Dermis microvascular lymphatic vessel endothelial cell (primary cell): ENCODE measurements at places on chromosomes 13 and 19.

DNA sequence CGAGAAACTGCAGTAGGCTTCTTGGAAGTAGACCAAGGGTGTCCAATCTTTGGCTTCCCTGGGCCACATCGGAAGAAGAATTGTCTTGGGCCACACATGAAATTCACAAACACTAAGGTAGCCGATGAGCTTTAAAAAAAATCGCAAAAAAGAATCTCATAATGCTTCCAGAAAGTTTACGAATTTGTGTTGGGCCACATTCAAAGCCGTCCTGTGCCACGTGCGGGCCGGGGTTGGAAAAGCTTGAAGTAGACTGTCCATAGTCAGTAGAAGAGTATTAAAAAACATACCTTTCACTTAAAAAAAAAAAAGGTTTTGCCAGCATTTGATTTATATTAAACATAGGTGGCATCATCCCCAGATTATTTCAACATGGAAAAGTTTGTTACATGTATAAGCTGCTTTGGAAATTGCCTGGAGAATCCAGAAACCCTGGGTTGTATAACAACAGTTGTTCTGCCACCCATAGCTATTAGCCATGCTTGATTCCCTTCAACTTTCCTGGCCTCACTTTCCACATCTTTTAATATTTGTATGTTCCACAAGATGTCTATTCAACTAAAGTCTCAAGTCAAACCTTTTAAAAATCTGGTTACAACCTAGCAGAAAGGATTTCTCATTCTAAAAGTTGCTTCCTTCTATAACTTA lies 1.0 kb downstream of the IFT88 start:
- no peak for DNase-seq

GRCh38 chr13:84430015-84430414 lies 547.7 kb upstream of the SLITRK1 start:
- no peak for DNase-seq

DNA sequence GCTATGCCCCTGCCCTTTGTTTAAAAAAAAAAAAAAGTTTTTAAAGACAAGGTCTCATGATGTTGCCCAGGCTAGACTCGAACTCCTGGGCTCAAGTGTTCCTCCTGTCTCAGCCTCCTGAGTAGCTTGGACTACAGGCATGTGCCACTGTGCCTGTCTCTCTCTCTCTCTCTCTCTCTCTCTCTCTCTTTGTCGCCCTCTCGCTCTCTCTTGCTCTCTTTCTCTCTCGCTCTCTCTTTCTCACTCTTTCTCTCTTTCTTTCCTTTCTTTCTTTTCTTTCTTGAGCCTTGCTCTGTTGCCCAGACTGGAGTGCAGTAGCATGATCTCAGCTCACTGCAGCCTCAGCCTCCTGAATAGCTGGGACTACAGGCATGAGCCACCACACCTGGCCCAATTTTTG lies 7.5 kb downstream of the COX6B1 start:
- no peak for DNase-seq

- DNase-seq = no peak
These were observed 52.2 kb downstream of the RFC3 start for GRCh38 chr13:33870046-33870668.

DNA sequence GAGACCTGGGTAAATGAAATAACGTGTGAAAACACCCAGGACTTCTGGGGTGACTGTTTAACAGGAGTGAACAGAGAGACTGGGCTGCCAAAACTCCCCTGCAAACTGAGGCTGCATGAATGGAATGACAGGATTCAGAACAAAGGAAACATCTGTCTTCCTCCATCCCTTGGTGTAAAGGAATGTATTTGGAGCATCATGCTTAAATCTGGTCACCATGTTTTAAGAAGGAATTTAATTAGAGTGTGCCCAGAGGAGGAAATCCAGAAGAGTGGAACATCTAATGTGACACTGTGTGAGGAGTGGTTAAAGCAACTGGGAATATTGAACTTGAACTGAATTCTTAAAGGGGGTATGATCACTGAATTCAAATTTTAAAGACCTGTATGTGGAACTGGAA lies 437.2 kb downstream of the LIG4 start:
- DNase-seq = peak; percentile 9

DNA sequence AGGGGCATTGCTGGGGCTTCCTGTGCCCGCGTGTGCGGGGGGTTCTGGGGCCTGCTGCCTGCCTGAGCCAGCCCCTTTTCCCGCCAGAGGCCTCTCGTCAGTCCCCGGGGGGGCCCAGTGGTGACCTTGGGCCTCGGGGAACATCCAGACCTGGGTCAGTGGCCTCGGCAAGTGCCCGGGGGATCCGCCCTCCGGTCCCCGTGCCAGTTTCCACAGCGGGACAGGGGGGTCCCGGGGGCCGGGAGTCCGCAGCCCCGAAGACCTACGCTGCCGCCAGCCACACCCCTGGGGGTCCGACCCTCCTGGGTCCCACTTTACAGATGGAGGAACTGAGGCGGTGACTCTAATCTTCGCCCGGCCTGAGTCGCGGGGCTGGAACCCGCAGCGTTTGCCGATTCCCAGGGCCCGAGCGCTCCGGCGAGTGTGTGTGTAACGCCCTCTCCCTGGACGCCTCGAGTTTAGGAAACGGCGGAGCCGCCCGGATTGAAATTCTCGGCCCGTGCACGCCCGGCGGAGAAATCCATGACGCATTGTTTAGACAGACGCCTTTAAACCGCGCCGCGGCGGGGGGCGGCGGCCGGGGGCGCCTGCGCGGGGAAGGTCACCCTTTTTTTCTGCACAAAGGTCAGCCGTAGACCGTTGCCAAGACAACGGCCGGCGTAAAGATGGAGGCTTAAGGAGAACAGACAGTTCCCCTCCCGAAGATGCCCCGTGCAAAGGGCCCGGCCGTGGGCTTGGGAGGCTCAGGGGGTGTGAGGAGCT lies 39.3 kb downstream of the EFNA2 start:
- peak; percentile 64 for DNase-seq

DNA sequence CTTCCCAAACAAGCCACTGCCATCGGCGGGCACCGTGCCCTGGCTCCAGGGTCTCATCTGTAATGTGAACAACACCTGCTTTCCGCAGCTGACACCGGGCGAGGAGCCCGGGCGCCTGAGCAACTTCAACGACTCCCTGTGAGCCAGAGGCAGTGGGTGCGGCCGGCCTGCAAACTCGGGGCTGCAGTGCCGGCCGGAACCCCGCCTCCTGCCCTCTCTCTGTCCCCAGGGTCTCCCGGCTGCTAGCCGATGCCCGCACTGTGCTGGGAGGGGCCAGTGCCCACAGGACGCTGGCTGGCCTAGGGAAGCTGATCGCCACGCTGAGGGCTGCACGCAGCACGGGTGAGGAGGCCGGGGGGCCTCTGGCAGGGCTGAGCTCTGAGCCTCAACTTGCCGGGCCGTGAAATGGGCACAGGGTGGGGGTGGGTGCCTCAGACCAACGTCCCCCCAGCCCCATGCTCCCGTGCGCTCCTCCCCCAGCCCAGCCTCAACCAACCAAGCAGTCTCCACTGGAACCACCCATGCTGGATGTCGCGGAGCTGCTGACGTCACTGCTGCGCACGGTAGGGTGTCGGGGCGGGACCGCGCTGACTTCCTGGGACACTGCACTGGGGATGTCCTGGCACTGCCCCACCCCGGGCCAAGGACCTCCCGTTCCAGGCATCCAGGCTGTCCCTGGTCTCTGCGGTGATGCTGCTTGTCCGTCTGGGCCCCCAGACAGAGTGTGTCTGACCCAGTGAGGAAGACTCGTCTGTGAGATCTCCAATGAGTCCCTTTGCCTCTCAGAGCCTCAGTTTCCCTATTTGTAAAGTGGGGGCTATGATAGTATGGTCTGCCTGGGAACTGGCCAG lies 2.2 kb downstream of the ABCA7 start:
- DNase-seq = no peak

GRCh38 chr19:30999726-31000125 lies 349.5 kb downstream of the TSHZ3 start:
- no peak for DNase-seq

- DNase-seq = peak; percentile 62
These were observed 18.0 kb downstream of the SLC5A5 start for GRCh38 chr19:17889609-17890214.

- DNase-seq = no peak
These were observed 9.7 kb downstream of the CCDC97 start for GRCh38 chr19:41319500-41320184.

GRCh38 chr19:42334697-42335373 lies 9.4 kb downstream of the MEGF8 start:
- DNase-seq = no peak

DNA sequence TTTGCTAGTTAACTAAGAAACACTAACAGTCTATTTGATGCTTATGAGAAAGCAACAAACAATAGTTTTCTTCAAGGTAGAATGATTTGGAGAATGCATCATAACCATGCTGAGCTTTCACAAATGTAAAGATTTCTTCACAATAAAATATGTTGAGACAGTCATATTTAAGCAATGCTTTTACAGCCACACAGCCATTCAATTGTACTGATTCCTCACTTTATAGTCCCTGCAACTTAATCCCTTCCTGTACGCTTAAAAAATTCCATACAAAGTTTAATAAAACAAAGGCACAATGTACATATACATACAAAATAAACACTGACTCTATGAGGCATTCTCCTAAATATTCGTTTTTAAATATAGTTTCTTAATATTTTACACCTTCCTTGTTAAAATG lies 4.7 kb upstream of the ACOD1 start:
- DNase-seq = no peak

- DNase-seq = no peak
These were observed at the start of gene ARL11 for GRCh38 chr13:49627831-49628652. Gene ARL11, plus strand, starts transcription at chr13:49628507. Its CDS starts 1,941 bp downstream, at chr13:49630448.

DNA sequence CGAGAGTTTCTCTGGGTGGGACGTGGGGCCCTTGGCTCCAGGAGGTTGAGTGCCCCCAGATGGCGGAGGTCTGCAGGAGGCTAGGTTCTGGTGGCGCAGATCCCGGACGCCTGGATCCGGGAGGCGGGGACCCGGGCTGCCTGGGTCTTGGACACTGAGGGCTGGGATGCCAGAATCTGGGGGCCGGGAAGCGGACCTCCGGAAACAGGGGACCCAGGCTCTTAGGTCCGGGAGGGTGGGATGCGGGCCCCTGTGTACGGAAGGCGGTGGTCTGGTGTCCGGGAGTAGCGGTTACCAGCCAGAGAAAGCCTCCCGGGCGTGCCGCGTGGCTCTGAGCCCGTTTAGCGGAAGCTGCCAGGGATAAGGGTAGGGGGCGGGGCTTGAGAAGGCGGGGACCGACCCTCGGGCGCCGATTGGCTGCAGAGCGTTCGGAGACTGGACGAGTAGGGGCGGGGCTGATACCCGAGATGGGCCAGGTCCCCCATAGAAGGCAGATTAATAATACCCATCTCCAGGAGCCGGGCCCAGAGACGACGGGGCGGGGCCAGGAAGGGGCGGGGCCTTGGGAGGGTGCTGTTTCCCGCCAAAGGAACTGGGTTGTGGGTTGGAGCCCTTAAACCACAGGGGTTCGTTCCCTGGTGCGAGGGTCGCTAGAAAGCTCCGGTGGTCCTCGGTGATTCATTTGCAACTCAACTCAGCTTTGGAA lies at the start of gene SLC1A5:
Gene SLC1A5, minus strand, starts transcription at position 333 of the 706 bp plus-strand sequence. CDS start 629 bp downstream, outside the sequence.
- DNase-seq = peak; percentile 80

DNA sequence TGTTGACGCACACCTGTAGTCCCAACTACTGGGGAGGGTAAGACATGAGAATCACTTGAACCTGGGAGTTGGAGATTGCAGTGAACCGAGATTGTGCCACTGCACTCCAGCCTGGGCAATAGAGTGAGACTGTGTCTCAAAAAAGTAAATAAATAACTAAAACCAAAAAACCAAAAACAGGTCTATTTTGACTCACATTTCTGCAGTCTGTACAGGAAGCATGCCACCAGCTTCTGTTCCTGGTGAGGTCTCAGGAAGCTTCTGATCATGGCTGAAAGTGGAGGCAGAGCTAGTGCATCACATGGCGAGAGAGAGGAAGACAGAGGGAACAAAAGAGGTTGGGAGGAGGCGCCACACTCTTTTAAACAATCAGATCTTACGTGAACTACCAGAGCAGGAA lies 142.5 kb downstream of the ITGBL1 start:
- no peak for DNase-seq

DNA sequence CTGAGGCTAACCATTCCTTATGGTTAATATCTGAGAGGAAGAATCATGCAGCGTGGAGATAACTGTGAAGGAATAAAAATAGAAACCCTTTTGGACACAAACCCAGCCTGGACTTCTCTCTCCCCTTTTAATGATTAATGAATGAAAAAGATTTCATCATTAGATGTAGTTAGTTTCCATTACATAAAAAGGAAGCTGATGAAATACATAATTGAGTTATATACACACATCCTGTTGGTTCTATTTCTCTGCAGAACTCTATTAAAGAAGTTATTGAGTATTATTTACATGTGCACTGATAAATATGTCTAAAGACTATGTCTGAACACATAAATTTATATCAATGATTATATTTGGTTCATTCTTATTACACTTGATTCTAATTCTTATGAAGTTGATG lies 465.3 kb downstream of the GPC5 start:
- DNase-seq = no peak

DNA sequence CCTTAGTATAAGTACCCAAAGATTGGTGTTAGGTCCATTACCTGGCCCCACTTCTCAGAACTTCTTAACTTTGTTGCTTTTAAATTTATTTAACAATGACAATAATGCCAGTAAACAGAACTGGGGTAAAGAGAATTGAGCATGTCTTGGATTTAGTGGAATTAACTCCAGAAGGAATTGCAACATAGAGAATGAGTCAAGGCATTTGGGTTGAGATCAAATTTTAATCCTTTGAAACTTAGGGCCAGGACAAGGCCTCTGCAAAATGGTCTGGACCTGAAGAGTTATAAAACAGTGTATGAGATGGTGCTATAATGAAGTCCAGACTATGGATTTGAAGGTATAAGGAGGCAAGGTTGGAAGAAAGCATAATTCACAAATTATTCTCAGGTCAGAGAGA lies 1030.4 kb downstream of the SLITRK5 start:
- no peak for DNase-seq

GRCh38 chr19:41546961-41547360 lies 29.0 kb upstream of the CEACAM21 start:
- no peak for DNase-seq

DNA sequence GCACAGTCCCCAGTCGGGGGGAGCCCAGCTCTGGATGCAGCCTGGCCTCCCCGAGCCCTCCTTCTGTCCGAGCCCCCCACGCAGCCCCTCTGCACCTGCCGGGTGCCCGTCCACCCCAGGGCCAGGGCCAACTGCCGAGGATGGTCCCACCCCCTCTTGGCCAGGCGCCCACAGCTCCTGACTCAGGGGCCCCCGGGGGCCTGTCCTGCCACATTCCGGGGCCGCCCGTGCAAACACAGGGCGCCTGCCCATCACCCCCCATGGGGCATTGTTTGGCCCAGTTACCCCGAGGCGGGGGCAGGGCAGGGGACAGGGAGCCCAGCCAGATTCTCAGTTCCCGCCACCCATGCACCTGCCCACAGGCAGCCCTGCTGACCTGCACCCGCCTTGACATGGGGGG lies 5.3 kb upstream of the TCF3 start:
- no peak for DNase-seq
